Aorta (tissue), 5 donors: ENCODE measurements at places on chromosomes 5 and 9. TPM values are rescaled to one million over a fixed set of nuclear protein-coding genes. Genes with fewer than 3 reads are reported as not detected.
A peak's percentile ranks its signal among the peaks of the same experiment; 100 is the strongest.

DNA sequence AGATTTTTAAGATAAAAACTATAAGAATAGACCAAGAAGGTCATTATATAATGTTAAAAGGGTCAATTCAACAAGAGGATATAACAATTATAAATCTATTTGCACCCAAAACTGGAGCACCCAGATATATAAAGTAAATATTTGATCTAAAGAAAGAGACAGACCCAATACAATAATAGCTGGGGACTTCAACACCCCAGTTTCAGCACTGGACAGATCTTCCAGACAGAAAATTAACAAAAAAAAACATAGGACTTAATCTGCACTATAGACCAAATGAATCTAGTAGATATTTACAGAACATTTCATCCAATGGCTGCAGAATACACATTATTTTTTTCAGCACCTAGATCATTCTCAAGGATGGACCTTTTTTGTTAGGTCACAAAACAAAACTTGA is 331.9 kb downstream of the SPOCK1 start:
- DNase-seq = no peak
- H3K27me3 ChIP-seq = no peaks in the 10 kb centered on the region
- no peaks in the 10 kb centered on the region for H3K36me3 ChIP-seq
- H3K4me3 ChIP-seq = no peak overlapping the region

DNA sequence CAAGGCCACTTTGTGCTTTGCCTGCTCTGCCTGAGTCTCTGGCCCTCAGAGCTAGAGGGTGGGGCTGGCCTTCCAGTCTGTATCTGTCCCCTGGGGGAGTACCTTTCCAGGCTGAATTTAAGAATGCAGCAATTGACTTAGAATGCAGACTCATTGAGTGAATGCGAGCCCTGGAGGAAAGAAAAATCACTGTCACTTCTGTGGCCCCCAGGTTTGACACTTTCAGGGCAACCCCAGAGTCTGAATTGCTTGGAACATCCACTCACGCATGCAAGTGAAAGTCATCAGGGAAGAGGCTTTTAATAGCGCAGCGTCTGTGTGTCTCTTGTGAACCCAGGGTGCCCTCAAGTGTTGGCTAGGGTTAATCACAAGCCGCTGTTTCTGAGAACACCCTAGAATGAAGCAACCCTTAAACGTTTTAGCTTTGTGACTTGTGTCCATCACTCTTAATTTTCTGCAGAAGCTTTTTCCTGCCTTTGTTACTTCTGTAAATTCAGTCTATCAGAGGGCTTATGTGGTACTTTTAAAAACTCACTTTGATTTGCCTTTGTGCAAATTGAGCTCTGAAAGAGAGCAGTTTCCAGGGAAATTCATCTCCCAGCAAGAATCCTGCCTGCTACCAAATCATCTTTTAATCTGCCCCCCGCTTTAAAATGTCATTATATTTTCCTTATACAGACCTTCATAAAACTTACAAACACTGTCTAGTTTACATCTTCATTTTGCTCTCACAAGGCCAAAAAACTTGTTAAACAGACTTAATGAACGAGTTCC is 146.8 kb upstream of the IQGAP2 start:
- no peak for DNase-seq
- H3K36me3 ChIP-seq = no peaks in the 10 kb centered on the region
- no peaks in the 10 kb centered on the region for H3K27me3 ChIP-seq
- no peak overlapping the region for H3K4me3 ChIP-seq
- H3K4me1 ChIP-seq = no peaks in the 10 kb centered on the region
- H3K27ac ChIP-seq = no peak overlapping the region

GRCh38 chr9:95796029-95796428 is 79.5 kb upstream of the ERCC6L2 start:
- DNase-seq = no peak
- H3K36me3 ChIP-seq = no peaks in the 10 kb centered on the region
- no peaks in the 10 kb centered on the region for H3K27me3 ChIP-seq
- H3K27ac ChIP-seq = no peak overlapping the region
- H3K4me1 ChIP-seq = peaks cover 3% of the 10 kb centered on the region

DNA sequence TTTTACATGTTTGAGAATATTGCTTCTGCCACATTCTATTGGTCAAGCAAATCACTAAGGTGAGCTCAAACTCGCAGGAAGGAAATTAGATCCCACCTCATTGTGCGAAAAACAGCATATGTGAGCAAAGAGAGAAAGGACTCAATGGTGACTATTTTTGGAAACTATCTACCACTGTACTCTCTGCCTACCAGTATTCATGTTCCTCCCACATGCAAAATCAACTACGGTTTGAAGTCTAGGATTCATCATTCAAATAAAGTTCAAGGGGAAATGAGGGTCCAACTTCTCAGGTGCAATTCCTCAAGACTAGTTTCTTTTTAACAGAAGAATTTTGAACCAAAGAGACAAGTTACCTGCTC is 60.6 kb downstream of the FAM174A start:
- no peaks in the 10 kb centered on the region for H3K4me1 ChIP-seq
- no peak overlapping the region for H3K4me3 ChIP-seq
- no peak for DNase-seq
- no peak overlapping the region for H3K27ac ChIP-seq
- no peaks in the 10 kb centered on the region for H3K27me3 ChIP-seq

GRCh38 chr9:31136524-31136923 is 1247.9 kb upstream of the ACO1 start:
- DNase-seq = no peak
- H3K27ac ChIP-seq = no peak overlapping the region
- H3K36me3 ChIP-seq = no peaks in the 10 kb centered on the region
- no peak overlapping the region for H3K4me3 ChIP-seq
- H3K4me1 ChIP-seq = no peaks in the 10 kb centered on the region

SPINK7 gene
- total RNA-seq = not detected

SNX30 gene
- total RNA-seq = 11.3 TPM

DNA sequence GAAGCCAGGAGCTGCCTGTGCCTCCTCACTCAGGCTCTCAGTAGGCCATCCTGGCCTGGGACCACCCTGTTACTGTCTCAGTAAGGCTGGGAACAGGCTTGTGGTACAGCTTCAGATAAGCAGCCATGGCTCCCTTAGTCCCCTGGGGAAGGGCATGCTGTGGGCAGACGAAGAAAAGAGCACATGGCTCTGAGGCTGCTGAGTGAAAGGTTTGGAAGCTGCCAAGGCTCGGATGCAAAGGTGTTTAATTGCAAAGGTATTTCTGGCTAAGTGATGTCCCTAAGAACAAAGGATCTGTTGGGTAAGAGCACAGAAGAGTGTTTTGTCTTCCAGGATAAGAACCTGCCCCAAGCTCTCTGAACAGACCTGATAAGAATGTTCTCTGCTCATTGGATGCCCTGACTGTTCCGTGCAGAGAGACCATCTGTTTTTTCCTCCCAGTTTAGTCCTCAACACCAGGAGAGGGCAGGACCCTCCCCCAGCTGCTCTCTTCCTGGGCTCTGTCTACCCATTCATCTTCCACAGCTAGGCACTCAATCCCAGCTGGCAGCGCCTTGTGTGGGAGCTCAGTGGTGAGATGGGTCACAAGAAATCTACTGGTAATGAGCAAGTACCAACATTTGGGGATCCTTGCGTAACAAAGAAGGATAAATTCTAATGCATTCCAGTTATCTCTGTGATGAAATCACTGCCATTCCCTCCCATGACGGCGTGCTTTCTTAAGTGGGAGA is 17.7 kb downstream of the ANGPTL2 start:
- no peaks in the 10 kb centered on the region for H3K27me3 ChIP-seq
- H3K27ac ChIP-seq = no peak overlapping the region

NRG2 gene
- total RNA-seq = 1.3 TPM

DNA sequence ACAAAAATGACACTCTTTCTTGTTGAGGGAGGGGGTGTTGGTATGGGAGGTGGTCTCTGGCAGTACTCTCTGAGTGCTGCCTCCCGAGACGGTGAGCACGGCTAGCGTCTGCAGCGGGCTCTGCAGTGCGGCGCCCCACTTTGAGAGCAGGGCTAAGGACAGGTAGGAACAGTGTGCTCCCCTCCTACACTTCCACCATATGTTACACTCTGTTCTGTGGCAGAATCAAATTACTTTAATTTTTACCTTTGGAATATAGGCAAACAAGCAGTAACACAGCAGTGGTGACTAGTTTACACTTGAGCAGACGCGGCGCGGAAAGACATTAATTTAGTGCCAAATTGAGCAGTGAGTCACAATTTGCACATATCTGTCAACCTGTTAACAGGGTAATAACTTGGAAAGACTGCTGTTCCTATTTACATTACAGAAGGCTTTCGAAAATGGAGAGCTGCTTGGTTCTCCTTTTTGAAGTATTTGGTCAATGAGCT is 136.3 kb downstream of the MED27 start:
- H3K4me1 ChIP-seq = peaks cover 2% of the 10 kb centered on the region
- H3K36me3 ChIP-seq = no peaks in the 10 kb centered on the region
- no peak for DNase-seq
- H3K4me3 ChIP-seq = no peak overlapping the region
- no peaks in the 10 kb centered on the region for H3K27me3 ChIP-seq
- H3K27ac ChIP-seq = no peak overlapping the region

- no peak for DNase-seq
- no peak overlapping the region for H3K27ac ChIP-seq
- H3K4me3 ChIP-seq = no peak overlapping the region
- no peaks in the 10 kb centered on the region for H3K36me3 ChIP-seq
Observed at GRCh38 chr5:163912046-163912445, 406.6 kb downstream of the MAT2B start.

DNA sequence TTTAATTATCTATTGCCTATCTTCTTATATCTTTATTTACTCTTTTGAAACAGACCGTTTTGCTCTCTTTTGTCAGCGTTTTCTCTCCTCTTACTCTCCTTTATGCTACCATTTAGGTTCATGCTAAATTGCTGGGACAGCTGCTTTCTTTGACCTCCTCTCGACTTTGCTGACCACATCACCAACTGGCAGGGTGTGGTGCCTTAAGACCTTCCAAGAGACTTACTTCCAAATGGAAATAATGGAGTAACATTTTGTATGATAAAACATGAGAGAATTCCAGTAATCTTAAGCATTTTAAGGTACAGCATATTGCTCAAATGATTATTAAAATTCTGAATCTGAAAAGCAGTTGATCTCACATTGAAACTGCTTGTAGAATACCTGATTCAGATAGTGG is 71.5 kb upstream of the MEF2C start:
- peaks cover 15% of the 10 kb centered on the region for H3K4me1 ChIP-seq
- DNase-seq = no peak
- no peak overlapping the region for H3K4me3 ChIP-seq
- H3K27me3 ChIP-seq = no peaks in the 10 kb centered on the region
- no peaks in the 10 kb centered on the region for H3K36me3 ChIP-seq

DNA sequence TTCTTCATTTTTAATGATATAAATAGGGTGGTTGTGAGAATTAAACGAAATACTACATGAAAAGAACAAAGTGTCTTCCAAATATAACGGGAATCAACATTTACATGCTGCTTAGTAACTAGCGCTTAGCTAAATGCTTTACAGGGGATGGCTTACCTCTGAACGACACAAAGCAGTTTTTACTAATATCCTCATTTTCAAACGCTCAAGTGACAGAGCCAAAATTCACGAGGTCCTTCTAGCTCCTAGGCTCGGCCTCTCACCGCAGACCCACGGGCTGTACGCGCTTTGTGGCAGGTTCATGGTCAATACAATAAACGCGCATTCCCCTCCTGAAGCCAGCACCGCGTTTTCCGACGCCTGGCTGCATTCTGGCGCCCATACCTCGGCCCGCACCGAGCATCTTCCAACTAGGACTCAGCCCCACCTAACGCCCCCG is 442 bp downstream of the ZNF510 start:
- H3K27me3 ChIP-seq = no peaks in the 10 kb centered on the region
- no peak for DNase-seq
- H3K36me3 ChIP-seq = peaks cover 2% of the 10 kb centered on the region
- H3K4me3 ChIP-seq = peak overlapping the region; percentile 69
- peaks cover 5% of the 10 kb centered on the region for H3K4me1 ChIP-seq

PTRH1 gene
- total RNA-seq = 12.2 TPM

GRCh38 chr5:150163547-150164059 is 3.0 kb upstream of the CDX1 start:
- no peak overlapping the region for H3K27ac ChIP-seq
- no peaks in the 10 kb centered on the region for H3K36me3 ChIP-seq
- no peak overlapping the region for H3K4me3 ChIP-seq
- H3K27me3 ChIP-seq = no peaks in the 10 kb centered on the region
- no peaks in the 10 kb centered on the region for H3K4me1 ChIP-seq
- DNase-seq = peak; percentile 80

CAPSL gene
- not detected for total RNA-seq

LURAP1L gene
- total RNA-seq = 25.1 TPM

SLC36A3 gene
- not detected for total RNA-seq

MARCOL gene
- not detected for total RNA-seq

DNA sequence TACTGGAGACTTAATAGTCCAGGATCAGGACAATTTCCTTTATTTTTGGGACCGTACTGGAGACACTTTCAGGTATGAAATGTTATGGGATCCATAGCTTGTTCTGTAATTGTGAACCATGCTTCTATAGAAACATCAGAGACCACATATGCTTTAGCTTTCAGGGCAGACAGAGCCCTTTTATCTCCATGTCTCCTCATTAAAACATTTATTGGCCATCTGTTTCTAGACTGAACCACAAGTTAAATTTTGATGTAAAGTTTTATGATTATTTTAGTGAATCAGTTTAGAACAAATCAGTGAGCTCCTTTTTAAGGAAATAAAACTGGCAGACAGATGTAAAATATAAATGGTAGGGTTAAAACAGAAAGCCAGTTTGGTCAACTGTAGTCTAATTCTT is 62.0 kb downstream of the SLC27A6 start:
- no peak overlapping the region for H3K4me3 ChIP-seq
- H3K36me3 ChIP-seq = no peaks in the 10 kb centered on the region
- H3K4me1 ChIP-seq = no peaks in the 10 kb centered on the region
- H3K27ac ChIP-seq = no peak overlapping the region
- DNase-seq = no peak

COL23A1 gene
- total RNA-seq = 1.5 TPM

PLAA gene
- total RNA-seq = 23.5 TPM

GRCh38 chr5:101608322-101608721 is 687.8 kb downstream of the SLCO4C1 start:
- no peaks in the 10 kb centered on the region for H3K4me1 ChIP-seq
- H3K27ac ChIP-seq = no peak overlapping the region
- H3K4me3 ChIP-seq = no peak overlapping the region
- DNase-seq = no peak

GRCh38 chr5:95840956-95841705 is 18.6 kb upstream of the GLRX start:
- H3K36me3 ChIP-seq = no peaks in the 10 kb centered on the region
- H3K4me1 ChIP-seq = no peaks in the 10 kb centered on the region
- no peak overlapping the region for H3K27ac ChIP-seq
- no peak overlapping the region for H3K4me3 ChIP-seq

DNA sequence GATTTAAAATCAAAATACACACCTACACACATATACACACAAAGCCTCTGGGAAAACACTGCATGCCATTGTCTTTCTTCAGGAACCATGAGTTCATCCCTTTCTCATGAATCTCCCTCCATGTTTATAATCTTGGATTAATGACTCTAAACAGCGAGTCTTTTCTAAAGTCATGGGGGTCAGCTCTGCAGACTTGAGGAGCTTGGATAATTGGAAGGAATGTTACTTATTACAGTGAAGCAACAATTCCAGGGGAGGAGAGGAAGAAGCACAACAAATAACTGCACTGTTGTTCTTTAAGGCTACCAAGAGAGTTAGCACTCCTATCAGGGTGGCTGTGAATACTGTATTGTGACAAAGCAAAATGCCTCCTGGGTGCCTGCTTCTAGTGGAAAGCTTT is 444.7 kb downstream of the ANXA1 start:
- no peak for DNase-seq
- no peak overlapping the region for H3K4me3 ChIP-seq
